Activated CD4-positive, alpha-beta T cell treated with anti-CD3 and anti-CD28 coated beads for 36 hours (primary cell): ENCODE measurements at places on chromosomes 12 and 14.

- no peak for DNase-seq
Observed at GRCh38 chr14:24852312-24853060, 197.5 kb downstream of the STXBP6 start.

- no peak for DNase-seq
Observed at GRCh38 chr12:85029456-85029855, 6.6 kb downstream of the TSPAN19 start.

- no peak for DNase-seq
Observed at GRCh38 chr12:80513211-80513610, 69.2 kb downstream of the PTPRQ start.

GRCh38 chr14:104144911-104145825, 6.8 kb downstream of the KIF26A start:
- DNase-seq: peak; percentile 3

GRCh38 chr12:5027046-5027821, 16.4 kb upstream of the KCNA5 start:
- DNase-seq: no peak

GRCh38 chr12:89450907-89451306, 73.7 kb downstream of the GALNT4 start:
- DNase-seq: no peak
